SHP77 treated with DMSO at 0.1 percent for 48 hours (cell line): ENCODE measurements at places on chromosomes 2 and 18.

DNA sequence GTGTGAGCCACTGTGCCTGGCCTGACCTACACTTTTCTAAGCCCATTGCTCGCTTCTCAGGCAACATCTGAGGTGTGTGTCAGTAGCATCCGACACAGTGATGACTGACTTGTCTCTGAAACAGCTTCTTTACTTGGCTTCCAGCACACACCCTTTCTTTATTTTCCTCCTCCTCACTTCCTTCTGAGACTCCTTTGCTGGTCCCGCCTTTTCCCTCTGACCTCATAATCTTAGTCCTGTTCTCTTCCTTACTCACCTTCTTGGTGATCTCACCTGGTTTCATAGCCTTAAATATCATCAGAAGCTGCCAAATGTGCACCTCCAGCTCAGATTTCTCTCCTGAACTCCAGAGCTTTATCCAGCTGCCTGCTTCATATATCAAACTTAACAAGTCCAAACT is 66.6 kb upstream of the PELI1 start:
- DNase-seq = no peak

- no peak for DNase-seq
These were observed 727 bp upstream of the TTLL4 start for GRCh38 chr2:218709908-218710307.

GRCh38 chr2:199509403-199509802 is 51.7 kb upstream of the SATB2 start:
- no peak for DNase-seq

DNA sequence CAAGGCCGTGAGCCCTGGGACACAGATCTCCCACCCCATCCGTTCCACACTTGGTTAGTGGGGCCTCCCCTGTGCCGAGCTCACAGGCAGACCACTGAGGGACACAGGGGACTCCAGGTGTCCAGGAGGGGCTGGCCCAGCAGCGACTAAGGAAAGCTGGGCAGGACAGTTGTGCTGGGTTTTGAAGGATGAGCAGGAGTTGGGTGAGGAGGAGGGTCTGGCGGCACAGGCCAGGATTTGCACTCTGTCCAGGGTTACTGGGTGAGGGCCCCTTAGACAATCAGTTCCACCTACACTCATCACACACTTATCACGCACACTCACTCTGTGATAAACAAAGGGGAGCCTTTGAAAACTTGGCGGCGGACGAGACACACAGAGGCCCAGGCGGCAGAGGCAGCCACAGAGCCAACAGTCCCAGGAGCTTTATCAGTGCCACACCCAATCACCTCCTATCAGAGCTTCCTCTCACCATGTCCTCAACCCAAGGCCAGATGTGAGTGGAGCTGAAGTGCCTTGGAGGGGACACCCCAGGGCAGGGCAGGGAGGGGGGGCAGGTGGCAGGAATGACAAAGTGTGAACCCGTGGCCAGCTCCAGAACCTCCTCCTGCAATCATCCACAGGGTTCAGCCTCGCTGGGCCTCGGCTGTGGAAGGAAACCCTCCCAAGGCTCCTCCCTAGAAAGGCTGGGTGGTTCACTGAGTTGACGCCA is 26.6 kb downstream of the BIN1 start:
- no peak for DNase-seq

GRCh38 chr18:58345875-58346274 is 283.0 kb downstream of the ALPK2 start:
- no peak for DNase-seq

DNA sequence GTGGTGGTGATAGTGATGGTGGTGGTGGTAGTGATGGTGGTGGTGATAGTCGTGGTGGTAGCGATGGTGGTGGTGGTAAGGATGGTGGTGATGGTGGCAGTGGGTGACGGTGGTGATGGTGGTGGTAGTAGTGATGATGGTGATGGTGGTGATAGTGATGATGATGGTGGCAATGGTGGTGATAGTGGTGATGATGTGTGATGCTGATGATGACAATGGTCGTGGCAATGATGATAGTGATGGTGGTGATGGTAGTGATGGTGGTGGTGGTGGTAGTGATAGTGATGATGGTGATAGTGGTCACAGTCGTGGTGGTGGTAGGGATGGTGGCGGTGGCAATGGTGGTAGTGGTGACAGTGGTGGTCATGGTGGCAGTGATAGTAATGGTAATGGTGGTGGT is 243.9 kb upstream of the RAB6C start:
- DNase-seq = no peak

DNA sequence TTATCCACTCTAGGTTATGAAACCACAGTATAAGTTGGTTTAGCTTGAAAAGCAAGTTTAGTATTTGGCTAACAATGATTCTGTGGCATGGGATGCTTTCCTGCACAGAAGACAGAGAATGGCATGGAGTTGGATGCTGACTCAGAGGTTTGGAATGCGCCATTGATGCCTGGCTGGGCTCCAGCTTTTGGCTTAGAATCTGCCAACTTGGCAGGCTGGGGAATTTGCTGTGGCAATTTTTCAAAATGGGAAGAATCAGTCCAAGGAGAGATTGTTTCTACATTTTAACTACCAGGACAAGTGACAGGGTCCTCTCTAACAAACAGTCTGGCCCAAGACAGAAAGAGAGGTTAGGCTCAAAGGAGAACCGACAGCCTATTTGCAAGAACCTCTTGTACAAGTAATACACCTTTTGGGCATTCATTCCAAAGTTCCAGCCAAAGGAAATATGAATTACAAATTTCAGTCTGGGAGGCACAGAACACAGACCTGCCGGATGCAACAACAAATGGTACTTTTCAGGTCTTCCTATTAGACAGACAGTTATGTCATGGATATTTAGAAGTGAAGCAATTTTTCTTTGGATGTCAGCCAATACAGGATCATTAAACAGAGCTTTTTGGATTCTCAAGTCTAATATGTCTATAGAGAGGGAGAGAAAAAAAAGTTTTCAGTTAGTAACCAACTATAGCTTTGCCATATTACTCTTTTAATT is 1027.7 kb downstream of the TMEM182 start:
- DNase-seq = no peak

GRCh38 chr18:73232933-73233332 is 365.1 kb upstream of the NETO1 start:
- DNase-seq = no peak

DNA sequence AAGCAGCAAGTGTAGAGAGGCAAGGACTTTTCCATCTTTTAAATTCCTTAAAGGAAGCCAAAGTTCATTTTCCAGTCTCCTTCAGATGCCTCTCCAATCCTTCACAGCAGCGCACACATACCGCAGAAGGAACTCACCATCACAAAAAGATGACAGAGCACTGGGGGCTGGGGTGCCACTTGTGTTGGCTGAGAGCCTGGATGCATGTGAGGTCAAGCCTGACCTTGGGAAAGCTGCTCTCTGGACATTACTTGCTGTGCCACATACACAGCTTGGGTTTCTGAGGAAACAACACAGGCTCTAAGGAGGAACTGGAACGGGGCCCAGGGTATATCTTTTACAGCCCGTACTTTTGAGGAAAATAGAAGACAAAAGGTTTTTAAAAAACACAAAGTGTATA is 364.3 kb upstream of the MEX3C start:
- no peak for DNase-seq

DNA sequence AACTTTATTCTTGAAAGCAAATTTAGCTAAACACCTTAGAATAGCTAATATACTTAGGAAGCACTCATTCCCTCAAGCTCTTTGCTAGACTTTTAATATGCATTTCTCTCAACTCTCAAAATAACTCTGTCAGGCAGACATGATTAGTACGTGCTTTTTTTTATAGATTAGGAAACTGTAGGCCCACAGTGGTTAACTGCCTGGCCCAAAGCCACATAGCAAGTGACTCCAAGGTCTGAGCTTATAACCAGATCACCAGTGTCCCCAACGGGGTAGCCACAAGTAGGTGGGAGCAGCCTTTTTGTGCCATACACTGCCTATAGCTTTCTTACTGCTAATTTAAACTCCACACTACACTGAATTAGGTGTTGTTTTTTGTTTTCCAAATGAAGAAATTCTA is 576.8 kb downstream of the METTL4 start:
- DNase-seq = no peak

- no peak for DNase-seq
These were observed 98.4 kb downstream of the COLEC12 start for GRCh38 chr18:402129-402528.

DNA sequence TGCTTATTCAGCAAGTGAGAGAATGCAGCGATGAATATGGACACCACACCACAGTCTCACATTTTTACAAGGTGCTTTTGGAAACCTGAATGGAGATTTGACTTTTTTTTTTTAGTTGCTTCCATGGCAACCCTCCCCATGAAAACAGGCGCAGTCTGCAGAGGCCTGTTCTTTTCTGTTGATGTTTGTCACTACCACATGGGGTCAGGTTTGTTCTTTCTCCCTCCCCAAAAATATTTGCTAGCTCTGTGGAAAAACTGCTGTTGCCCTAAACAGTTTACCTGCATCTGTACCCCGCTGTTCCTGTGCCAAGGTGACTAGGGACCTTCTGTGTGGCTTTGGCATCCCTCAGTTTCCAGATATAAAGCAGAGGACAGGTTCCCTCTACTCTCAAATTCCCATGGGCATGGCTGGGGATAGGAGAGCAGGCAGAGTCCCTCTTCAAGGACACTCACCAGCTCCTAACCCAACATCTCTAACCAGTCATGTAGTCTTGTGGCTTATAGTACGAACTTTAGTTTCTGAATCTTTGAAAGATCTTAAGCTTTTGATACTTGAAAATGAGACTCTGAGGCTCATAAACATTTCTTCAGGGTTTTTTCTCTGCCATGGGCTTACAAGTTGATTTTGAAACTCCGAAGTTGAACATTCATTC is 14.7 kb upstream of the MAPRE2 start:
- DNase-seq = no peak

DNA sequence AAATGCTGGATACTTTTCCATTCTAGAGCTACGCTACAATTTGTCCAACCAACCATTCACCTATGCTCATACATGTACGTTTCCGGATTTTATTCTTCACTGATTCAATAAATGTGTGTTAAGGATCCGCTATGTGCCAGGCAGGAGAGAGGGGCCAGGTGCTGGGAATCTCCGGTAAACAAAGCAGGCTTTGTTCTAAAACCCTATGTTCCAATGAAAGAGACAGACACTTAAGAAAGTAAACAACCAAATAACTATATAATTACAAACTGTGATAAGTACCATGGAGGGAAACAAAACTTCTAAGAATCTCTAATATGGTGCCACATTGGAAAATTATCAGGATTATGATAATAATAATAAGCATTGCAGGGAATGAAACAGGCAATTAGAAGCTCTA is 22.2 kb upstream of the POMC start:
- peak; percentile 35 for DNase-seq

- DNase-seq = no peak
These were observed 81.1 kb downstream of the ZNF804A start for GRCh38 chr2:184679219-184680018.

DNA sequence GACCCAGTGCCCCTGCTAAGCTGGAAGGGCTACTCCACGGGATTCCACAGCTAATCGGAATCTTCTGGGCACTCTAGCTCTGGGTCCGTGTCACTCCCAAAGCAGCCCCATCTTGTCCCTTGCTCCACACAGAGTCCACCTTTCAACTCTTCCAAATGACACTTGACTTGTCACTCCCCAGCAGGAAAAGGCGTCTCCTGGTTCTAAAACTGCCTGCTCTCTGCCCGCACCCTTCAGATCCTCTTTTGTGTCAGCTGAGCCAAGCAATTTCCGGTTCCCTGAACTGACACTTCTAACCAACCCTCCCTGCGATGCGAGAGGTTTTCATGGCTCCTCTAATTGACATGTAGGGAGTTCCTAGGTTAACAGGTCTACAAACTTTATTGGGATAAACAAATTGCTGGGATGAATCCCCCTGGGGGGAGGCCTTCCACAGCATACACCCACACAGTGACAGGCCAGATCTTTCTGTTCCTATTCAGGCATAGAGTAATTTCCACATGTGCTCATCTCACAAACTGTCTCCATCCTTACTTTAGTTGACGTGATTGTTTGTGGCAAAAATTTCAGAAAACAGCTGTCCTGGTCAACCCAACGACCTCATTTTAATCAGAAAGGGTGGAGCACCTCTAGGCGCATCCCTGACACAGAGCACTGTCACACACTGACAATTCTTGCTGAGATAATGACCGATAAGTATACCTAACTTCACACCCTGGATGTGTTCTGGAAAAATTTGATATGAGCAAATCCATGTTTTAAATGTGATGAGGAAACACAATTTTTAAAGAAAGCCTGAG is 104.9 kb downstream of the RBMS1 start:
- no peak for DNase-seq

GRCh38 chr18:36660311-36660710 is 168.5 kb downstream of the TPGS2 start:
- no peak for DNase-seq

DNA sequence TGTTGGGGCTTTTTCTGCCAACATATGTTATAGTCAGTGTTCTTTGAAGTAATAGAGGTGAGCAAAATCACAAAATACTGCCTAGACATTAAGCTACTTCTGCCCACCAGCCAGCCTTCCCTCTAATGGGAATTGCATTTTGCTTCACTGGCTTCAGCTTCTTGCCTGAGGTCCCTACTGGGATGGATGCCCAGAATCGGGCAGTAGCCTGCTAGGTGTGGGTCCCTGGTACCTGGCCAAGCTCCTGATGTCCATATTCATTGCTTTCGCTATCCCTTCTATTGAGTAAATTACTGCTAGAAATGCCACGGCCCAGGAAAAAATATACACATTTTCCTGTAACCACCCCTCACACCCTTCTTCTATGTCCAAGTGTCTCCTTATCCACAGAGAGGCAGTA is 27.0 kb downstream of the CRYGD start:
- no peak for DNase-seq

DNA sequence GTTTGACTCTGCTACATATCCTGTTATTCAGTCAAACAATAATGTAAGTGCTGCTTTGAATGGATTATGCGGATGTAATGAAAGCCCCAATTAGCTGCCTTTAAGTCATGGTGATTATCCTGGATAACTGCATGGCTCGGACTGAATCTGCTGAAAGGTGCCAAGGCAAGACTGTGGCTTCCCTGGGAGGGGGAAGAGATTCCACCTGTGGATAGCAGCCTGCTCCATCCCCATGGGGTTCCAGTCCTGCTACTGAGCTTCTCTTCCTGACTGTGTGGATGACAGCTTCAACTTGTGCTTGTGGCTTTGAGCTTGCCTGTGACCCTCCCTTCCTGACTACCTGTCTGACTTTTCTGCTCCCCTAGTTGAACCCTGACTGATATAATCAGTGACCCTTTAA is 540.0 kb upstream of the GYPC start:
- no peak for DNase-seq

GRCh38 chr2:119523952-119524694 is at the start of gene SCTR:
Gene SCTR (minus strand): TSS chr2:119524483. CDS start chr2:119524226, 257 bp downstream.
- no peak for DNase-seq

GRCh38 chr2:235539773-235540172 is 45.9 kb downstream of the AGAP1 start:
- no peak for DNase-seq

GRCh38 chr2:96505231-96505889 is at the start of gene NEURL3:
Gene NEURL3 (minus strand): TSS chr2:96505357. CDS start chr2:96505286, 71 bp downstream.
- peak; percentile 15 for DNase-seq

DNA sequence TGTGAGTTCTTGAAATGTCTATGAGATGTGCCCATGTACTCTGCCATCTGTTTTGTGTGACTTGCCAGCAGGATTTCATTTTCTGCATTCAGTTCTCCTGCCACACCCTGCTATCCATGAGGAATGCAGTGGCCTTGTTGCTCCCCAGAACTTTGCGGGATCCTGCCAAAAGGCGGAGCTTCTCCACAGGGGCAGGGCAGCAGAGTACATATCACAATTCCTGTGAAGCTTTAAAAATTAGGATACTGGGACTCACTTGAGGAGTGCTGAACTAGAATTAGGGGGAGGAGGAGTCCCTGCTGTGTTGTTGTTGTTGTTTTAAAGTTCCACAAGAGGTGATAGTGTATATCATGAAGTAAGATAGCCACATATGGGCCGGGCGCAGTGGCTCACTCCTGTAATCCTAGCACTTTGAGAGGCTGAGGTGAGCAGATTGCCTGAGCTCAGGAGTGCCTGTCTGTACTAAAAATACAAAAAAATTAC is 76.4 kb downstream of the TANC1 start:
- no peak for DNase-seq
